ENCODE measurements at places on chromosomes 7 and 10.

GRCh38 chr10:82358486-82359099 is 483.6 kb downstream of the NRG3 start:
- DNase-seq: no peak

DNA sequence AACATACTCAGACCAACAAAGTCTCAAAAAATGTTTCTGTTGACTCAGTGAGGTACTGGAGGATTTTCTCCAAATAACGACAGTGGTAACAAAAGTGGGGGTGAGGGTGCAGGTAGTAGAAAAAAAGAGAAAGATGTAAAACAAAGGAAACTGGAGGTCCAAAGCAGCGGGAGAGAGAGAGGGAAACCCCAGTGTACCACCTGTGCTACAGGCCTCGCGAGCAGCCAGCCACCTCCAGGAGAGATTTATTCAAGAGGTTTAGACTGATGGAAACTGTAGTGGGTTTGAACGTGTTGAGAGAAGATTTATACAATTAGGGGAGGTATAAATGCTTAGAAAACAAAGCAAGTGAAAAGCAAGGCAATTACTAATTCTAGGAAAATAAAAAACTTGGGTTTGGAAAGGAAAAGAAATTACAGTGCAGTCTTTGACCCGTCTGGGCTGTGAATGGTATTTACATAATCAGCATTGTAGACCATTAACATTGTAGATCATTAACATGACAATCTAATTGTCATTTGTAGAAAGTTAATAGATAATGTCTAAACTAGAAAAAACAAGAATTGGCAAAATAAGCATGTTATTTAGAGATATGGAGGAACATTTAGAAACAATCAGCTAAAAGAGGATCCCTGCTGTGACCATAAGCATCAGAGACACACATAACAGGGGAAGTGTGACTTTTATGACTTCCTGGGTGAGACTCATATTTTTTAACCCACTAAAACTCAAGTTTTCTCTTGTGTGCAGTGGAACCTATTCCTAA is 180.0 kb downstream of the RELN start:
- DNase-seq: no peak

DNA sequence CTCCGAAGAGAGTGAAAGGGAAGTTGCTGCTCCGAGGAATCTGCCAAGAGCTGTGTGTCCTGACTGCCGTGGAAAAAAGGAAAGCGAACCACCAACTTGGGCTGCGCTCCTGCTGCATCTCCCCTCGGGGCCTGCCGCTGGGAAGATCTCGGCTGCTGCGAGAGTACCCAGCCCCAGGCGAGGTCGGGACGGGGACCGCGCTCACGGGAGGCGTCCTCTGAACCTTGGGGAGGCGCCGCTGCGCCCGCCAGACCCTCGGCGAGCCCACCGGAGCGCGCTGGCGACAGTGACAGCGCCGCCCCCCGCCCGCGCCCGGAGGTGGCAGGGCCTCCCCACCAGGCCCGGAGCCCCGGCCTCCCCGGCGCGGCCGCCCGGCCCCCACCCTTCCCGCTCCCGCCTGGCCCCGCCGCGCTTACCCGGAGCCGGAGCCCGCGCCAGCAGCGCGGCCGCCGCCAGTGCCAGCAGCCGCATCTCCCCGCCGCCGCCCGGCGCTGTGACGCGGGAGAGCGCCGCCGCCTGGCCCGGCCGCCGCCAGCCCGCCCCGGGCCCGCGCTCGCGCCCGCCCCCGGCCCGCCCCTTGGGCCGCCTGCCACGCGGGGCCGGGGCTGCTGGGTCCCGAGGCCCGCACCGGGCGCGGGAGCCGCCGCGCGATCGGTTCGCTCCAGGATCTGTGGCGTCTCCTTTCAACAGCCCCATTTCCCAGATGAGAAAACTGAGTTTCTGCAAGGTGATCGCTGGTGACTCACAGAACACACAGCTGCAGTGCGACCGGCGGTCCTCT is at the start of gene VSTM4:
TSS of gene VSTM4 (minus strand) at position 508 of the 781 bp plus-strand sequence. CDS start at position 471, 37 bp downstream.
- no peak for DNase-seq

GRCh38 chr10:119826771-119827170 is 45.9 kb downstream of the MCMBP start:
- no peak for DNase-seq

DNA sequence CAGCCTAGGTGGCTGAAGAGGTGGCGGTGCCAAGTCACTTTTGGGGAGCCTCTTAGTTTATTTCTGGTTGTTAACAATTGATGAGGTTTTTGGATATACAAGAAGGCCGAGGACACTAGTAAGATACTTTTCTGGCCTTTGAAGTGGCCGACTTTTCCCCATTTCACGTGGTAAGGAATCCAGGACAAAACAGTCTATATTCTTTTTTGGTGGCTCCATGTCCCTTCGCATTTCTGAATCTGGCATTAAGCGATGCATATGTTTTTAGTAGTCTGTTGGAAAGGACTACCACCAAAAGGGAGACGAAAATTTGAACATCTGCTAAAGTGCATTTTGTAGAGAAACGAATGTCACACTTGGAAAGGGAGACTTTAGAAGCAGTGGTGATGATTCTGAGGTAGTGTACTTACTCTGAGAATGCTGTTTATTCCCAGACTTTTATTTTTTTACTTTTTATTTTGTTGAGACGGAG is 1.5 kb downstream of the MLLT10 start:
- DNase-seq: no peak

DNA sequence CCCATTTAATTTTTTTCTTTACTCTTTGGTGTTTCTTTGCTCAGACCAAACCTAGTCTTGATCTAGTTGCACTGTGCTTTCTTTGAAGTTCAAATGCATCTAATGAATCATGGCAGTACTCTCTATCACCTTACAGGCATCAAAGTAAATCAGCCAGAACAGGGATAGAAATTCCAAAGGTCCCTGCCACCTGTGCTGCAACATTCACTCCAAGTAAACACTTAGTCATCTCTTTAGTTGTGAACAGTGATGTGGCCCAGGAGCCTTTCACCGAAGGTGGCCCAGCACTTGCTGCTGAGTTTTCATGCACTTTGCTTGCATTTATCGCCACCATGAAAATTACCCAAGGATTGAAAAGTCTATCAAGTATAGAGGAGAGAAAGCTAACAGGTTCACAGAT is 314.1 kb upstream of the ETV1 start:
- DNase-seq: no peak

DNA sequence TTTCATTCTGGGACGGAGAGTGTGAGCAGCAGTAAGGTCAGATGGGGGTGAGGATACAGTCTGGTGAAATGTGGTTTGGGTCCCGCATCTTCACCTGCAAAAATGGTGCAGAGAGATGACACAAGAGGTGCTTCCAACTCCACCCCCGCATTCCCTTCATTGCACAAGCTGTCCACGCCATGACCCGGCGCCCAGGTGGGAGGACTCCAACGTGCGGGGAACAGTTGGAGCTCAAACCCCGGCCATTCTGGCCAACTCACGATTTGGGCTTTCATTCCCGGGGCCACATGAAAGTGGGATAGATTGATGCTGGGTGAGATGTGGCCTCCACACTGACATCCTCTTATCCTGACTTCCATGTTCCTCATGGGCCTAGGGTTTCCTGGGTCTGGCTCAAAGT is 34.6 kb upstream of the ZNF273 start:
- no peak for DNase-seq

- no peak for DNase-seq
These were observed 13.9 kb downstream of the FKBP6 start for GRCh38 chr7:73341877-73342276.

GRCh38 chr7:32037650-32038198 is 32.5 kb downstream of the PDE1C start:
- DNase-seq: no peak

DNA sequence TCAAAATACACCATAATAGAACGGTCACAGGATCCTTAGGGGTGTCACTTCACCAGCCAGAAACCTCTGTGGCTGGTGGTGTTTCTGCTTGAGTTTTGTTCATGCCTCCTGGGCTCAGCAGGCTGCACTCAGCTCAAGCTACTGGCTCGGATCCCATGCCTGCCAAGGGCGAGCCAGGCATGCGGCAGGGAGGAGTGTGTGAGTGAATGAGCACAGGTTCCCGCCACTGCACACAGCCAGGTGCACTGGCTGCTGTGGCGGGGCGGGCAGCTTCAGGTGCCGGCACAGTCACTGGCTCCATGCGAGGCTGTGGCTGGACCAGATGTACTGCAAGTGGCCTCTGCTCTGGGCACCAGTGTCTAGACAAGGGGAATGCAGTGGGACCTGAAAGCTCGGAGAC is 29.5 kb downstream of the CLDN12 start:
- no peak for DNase-seq

GRCh38 chr7:132464740-132465139 is 111.5 kb downstream of the PLXNA4 start:
- DNase-seq: no peak

- DNase-seq: no peak
These were observed 67.0 kb upstream of the HPS1 start for GRCh38 chr10:98513704-98514103.

GRCh38 chr7:92740700-92741126 is 95.7 kb downstream of the CDK6 start:
- no peak for DNase-seq

- DNase-seq: no peak
These were observed 571.0 kb downstream of the SH2D4B start for GRCh38 chr10:81108516-81109199.
